ENCODE measurements at places on chromosomes 3 and 15. TPM values are rescaled to one million over a fixed set of nuclear protein-coding genes. Genes with fewer than 3 reads are reported as not detected.

IMPG2 gene
- total RNA-seq = 0.13 TPM

KLHL40 gene
- not detected for total RNA-seq

C15orf39 gene
- total RNA-seq = 2.2 TPM

DLG1 gene
- total RNA-seq = 66.6 TPM

THRB gene
- 9.0 TPM for total RNA-seq

FRMD4B gene
- 31.3 TPM for total RNA-seq

SLC51B gene
- not detected for total RNA-seq

CYP1A1 gene
- 0.26 TPM for total RNA-seq

SQOR gene
- 310 TPM for total RNA-seq

ADGRG7 gene
- total RNA-seq = under 0.01 TPM

DTWD1 gene
- total RNA-seq = 7.9 TPM
